ENCODE measurements at places on chromosomes 13 and 19.

DNA sequence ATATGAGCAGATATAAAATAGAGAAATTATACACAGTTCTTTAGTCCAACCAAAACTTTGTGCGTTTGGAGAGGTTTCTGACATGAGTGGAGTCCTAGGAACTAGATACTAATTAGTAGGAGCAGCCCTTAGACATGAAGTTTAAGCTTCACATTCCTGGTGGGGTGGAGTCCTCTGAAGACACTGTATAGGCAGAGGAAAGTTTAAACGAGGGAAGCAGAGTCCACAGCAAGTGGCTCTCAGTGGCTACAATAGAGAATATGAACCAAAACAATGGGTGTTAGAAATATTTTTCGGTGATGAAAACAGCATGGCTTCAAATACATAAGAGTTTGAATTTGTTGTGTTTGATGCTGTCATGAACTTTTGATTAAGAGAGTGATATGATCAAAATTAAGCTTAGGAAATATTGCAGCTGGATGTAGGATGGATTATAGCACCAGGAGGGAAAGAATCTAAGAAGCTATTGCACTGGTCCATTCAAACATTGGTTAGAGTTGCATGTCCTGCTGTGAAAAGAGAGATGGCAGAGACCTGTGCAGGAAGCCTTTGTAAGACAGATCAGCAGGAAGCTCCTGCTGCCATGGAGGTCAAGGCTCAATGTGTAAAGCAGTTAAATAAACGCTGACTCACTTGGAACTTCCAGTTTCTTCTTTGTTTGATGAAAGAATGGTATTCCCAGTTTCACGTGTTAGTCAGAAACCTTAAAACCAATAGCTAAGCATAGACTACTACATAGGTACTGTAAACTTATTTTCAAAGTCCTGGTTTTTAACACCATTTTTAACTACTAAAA lies 175.2 kb downstream of the TDRD3 start:
- no peak for DNase-seq

GRCh38 chr13:40640845-40641458 lies 25.5 kb downstream of the FOXO1 start:
- no peak for DNase-seq

- DNase-seq = no peak
Measured at GRCh38 chr13:50919277-50919676, 9.7 kb downstream of the RNASEH2B start.

DNA sequence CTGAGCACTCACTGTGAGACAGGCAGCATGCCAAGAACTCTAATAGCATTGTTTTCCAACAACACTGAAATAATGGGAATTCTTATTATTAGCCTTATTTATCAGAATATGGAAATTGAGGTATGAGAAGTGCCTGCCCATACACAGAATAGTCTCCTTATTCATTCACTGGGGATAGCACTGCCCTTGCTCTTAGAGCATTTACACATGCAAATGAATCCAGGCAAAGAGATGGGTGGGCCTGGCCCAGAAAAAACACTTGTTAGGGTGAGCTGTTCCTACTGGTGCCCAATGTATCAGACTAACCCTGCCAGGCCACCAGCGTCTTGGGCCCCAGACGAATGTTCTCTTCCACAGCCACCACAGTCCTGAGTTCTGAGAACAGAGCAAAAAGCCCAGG lies 112.9 kb downstream of the TUBA3C start:
- no peak for DNase-seq

DNA sequence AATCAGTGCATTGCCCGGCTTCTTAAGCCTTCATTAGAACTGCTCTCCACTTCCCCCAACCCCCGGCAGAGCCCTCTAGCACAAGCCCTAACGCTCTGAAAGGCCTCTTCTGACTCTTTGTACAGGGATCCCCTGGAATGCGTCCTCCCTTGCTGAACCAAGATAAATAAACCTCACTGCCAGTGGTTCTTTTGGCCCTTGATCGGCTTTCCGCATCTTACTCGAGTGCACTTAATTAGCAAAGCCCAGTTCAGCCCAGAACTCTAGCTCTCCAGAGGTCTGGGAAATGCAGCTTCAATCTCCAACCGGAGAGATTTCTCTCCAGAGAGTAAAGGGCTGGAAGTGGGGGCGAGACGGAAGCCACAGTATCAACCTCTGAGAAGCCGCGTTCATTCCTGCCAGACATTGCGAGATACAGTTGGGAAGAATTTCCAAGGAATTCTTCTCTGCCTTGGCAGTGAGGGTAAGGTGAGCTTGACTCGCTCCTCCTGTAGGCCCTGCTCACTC lies 8.7 kb upstream of the ZNF444 start:
- no peak for DNase-seq

DNA sequence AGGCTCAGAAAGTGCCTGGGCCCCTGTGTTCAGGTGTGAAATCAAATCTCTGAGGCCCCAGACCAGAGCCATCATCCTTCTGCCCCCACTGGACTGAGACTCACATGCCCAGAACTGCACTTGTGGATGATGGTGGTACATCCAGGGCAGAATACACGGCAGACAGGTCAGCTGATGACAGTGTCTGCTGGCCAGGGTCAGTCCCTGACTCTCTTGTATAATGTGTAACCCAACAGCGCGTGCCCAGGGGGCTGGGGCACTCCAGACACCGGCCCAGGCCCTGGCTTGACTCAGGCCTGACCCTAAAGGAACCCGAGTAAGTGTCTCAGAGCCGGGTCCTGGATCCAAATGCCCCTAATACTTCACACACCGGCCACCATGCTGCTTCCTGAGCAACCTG lies 37.4 kb upstream of the GATAD2A start:
- no peak for DNase-seq

- DNase-seq = no peak
Measured at GRCh38 chr13:110309661-110310524, 2.8 kb downstream of the COL4A2 start.

DNA sequence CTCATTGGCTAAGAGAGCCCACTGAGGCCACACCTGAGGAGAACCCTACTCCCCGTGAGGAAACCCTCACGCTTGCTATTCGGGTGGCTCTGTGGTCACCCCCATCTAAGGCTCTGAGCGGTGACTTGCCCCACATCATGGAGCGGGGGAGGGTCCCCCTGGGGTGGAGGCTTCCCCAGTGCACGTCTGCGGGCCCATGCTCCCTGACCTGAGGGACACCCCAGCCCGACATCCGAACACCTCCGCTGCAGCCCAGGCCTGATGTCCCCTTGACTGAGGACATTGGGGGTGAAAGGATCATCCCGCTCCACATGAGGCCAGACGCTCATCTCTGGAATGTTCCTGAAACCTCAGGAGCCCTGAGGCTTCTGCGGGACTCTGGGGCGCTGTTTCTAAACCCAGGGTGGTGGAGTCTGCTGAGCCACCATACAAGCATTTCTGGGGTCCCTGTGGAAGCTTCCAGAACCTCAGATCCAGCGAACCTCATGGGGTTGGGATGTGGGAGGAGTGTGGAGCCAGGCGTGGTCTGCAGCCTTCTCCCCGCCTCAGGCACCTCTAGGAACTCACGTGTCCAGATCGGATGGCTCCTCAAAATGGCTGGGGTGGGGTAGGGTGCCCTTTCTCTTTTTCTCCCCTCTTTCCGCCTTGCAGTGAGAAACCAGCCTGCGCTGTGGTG lies 19.9 kb downstream of the TMED1 start:
- DNase-seq = no peak

DNA sequence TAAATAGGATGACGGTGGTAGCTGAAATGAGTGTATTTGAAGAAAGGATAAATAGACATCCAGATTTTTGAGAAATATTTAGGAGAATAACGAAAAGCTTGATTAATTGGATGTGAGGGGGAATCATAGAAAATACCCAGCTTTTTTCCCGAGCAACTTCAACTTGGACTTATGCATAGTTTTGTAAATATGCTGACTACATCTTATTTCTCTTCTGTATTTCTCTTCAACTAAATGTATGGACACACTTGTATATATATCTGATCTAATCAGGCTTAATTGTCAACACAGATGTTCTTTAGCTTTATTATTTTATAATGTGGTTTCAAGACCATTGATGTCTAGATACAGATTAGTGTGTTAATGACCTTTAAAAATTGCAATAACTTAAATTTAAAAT lies 685.0 kb downstream of the SLITRK1 start:
- DNase-seq = no peak

DNA sequence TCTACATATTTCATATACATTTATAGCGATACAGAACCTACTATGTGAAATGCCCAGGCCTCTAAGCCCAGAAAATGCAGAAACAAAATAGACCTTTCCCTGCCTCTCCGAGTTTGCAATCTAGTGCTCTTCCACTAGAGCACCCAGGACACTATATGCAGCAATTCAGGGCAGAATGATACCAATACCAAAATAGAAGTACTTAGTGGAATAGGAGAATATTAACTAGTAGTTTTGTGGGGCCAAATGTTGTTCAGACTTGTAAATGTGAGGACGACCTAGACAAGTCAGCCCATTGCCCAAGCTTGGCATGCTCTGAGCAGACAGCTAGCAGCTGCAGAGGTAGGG lies 35.8 kb upstream of the FLT1 start:
- DNase-seq = no peak

DNA sequence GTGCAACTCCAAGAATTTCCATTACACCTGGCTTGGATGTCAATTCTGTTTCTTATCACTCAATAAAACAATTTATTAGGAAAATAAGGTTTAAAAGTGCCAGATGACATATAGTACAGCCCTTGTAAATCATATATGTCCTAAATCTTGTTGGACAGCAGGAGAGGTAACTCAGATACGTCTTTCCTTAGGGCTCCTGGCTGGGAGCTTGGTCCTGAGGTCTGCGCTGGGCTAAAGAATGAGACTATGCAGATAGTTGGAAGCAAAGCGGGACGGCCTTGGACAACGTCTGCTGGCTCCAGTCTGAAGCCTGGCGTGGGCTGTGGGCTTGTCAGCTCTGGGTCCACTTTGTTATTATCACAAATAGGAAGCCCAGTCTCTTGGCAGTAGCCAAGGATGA lies 377.0 kb downstream of the DLEU7 start:
- DNase-seq = no peak

- no peak for DNase-seq
Measured at GRCh38 chr19:28065026-28065425, 1147.9 kb downstream of the UQCRFS1 start.

DNA sequence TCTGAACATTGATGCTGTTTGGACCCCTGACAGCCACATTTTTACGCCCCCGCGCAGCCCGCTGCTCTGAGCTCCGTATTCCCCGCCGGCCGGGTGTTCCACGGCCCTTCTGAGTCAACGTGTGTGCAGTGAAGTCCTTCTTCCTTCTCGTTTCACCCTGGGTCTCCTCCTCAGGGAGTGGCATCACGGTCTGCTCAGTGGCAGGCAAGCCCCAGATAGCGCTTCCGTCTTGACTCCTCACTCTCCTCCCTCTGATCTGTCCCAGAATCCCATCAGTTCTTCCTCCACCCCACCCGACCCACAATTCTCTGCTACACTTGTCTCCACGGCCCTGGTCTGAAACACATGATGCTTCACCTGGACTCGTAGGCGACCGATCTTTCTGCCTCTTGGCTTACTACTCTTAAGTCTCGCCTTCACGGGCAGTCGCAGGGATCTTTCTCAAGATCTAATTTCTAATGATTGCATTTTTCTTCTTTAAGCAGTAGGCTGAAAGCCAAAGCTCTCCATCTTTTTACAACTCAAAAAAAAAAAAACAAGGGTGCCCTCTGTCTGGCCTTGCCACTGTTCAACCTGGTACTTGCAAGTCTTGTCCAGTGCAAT lies 33.9 kb downstream of the CCNE1 start:
- no peak for DNase-seq

DNA sequence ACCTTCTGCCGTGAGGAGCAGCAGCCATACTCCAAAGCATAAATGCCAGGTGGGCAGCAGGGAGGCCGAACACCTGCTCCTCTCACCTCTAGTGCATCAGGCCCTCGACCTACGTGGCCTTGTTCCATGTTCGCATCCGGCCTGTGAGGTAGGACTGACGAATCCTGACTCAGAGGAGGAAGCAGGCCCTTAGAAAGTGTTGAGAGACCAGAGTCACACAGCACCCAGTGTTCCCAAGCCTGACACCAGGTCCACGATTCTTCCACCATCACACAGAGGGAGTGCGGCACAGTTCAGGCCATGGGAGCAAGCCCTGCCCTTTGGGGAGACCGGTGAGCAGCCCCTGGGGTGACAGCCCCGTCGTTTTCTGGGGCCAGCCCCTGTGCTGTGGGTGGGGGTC lies 14.7 kb downstream of the ATP12A start:
- no peak for DNase-seq

- DNase-seq = no peak
Measured at GRCh38 chr13:102721800-102722231, 27.0 kb upstream of the METTL21C start.

GRCh38 chr13:101833671-101834070 lies 381.2 kb downstream of the ITGBL1 start:
- DNase-seq = no peak

DNA sequence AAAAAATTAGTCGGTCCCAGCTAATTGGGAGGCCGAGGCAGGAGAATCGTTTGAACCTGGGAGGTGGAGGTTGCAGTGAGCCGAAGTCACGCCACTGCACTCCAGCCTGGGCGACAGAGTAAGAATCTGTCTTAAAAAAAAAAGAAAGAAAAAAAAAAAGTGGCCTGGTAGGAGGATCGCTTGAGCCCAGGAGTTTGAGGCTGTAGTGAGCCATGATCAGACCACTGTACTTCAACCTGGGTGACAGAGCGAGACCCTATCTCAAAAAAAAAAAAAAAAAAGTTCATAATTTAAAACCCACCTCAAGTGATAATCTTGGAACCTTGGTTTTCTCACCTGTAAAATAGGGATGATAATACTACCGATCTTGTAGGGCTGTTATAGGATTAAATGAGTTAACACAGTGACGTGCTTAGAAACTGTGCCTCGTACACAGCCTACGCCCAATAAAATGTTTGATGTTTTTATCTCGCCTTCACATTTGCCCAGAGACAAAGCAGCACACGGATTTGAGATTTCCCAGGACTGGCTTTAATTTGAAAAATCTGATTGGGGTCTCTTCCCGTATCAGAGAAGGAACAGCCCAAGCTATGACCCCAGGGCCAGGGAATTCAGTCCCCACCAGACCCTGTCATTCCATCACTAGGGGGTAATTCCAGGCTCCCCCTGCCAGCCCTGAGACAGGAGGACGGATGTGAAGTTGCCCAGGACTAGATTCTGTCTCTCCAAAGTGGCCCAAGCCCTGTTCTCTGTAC lies 3.6 kb downstream of the SERTAD1 start:
- no peak for DNase-seq

- DNase-seq = no peak
Measured at GRCh38 chr19:47190167-47190727, 40.8 kb downstream of the BBC3 start.

DNA sequence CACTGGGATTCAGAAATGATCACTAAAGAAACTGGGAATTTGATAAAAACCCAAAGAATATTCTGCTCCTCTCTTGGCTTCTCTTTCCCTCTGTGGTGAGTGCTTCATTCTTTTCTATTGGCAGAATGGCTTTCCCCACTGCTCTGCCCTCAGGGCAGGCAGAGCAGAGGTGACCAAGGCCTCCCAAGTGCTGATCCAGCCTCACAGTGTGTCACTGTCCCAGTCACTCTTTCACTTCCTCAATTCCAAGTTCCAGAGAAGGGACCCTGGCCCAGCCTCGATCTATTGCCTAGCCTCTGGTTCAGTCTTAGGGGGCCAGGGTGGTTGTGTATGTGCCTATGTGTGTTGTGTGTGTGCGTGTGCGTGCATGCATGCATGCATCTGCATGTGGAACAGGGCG lies 180.6 kb upstream of the TMTC4 start:
- no peak for DNase-seq
